ENCODE measurements at places on chromosomes 11 and 22.

DNA sequence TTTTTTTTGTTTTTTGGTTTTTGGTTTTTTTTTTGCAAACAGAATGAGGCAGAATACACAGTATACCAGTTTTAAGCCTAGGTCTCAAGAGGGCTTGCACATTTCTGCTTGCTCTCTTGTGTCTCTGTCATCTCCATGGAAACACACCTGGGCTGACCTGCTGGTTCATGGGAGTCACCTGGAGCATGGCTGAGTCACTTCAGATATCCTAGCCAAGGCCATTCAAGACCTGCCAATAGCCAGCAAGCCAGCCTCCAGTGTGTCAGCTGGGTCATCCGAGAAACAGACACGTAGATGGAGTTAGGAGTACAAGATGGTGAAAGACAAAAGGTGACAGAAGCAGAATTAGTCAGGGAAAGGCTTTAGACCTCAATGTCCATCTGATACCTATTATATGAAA is 124.2 kb upstream of the SEZ6L start:
- DNase-seq: no peak

- DNase-seq: no peak
These were observed 4.9 kb downstream of the IFT46 start for GRCh38 chr11:118560806-118561205.

GRCh38 chr11:116510166-116510565 is 262.6 kb downstream of the BUD13 start:
- DNase-seq: no peak

DNA sequence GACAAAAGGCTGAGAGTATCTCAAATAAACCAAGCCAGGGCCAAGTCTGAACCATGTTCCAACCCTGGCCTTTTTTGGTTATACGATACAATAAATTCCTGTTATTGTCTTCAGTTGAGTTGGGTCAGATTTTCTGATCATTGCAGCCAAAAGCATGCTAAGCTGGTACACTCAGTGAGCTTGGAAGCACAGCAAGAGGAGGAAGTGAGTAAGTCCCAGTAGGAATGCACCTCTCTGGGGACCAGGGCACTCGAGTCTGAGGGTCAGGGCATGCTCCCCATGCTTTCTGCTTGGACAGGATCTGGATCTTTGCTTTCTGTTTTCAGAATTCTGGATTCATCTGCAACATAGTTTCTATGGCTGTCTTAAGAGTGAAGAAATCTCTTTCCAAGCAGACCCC is 73.1 kb downstream of the TMPRSS5 start:
- no peak for DNase-seq

DNA sequence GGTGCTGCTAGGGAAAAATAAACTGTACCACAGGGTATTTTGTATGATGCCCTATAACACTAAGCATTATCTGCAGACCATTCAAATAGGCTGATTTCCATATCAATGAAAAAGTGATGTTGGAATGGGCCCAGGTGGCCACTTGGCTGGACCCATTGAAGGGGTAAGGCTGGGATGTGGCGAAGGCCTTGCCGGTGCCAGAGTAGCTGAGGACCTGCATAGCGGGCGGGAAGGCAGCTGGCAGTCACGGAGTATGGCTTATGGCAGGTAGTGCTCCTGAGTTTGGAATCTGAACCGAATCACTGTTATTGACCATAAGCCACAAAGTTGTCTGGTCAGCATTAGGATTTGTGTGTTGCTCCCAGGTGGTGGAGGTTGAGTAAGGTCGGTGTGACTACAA is 131.0 kb downstream of the MICAL2 start:
- no peak for DNase-seq

GRCh38 chr22:17786435-17787161 is 12.3 kb upstream of the BID start:
- no peak for DNase-seq

DNA sequence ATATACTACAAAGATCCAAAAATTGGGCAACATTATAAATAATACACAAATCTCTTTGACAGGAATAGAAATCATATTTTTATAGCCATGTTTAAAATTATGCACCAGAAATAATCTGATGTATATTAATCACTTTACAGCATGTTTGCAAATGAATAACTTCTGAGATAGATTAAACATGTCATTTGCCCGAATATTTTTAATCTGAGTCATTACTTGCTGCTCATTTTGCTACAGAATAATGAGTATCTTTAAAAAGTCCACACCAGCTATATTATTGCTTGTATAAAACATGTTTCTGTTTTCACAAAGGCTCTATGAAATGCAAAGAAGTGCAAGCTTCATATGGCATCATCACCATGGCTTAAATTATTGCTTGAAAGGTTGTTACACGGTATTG is 336.8 kb downstream of the GUCY1A2 start:
- no peak for DNase-seq

DNA sequence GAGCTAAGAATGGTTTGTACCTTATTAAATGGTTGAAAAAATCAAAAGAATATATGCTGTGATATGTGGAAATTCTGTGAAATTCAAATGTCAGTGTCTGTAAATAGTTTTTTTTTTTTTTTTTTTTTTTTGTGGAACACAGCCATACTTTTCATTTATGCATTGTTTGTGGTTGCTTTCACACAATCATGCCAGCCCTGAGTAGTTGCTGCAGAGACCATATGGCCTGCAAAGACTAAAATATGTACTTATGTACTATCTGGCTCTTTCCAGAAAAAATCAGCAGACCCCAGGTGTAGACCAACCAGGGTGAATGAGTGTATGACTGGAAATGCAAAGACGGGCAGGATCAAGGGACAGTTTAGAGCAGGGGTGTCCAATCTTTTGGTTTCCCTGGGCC is 98.3 kb downstream of the PTPRJ start:
- DNase-seq: no peak

- no peak for DNase-seq
These were observed 564.6 kb downstream of the BRD1 start for GRCh38 chr22:49263101-49263500.

DNA sequence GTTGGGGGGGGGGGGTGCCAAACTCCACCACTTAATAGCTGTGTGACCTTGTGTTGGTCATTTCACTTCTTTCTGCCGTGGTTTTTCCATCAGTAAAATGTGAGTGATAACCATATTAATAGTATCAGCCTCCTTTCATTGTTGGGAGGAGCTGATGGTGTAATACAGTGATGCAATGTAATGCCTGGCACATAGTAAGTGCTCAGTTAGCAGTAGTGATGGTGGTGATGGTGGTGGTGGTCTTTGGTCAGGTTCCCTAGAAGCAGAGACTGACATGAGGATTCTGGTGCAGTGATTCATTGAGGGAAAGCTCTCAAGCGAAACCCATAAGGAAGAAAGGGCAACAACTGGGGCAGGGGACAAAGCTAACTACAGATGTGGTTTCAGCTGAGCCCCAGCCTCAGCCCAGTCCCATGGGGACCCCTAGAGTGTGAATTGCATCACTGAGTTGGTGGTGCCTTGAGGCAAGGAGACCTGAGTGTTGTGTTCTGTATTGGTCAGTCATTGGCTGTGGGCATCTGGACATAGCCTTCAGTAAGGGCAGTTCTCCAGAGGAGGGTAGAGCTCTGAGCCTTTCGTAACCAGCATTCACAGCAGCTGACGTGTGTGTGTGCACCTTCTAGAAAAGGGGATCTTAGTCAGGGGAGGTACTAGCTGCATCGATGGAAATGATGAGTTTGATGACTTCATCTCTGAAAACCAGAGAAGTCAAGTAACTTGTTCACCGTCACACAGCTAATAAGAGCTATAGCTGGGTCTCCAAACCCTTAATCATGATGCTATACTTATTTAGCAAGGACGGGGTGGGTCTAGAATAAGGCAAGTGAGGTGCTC is 93.6 kb upstream of the CRYBB3 start:
- no peak for DNase-seq

DNA sequence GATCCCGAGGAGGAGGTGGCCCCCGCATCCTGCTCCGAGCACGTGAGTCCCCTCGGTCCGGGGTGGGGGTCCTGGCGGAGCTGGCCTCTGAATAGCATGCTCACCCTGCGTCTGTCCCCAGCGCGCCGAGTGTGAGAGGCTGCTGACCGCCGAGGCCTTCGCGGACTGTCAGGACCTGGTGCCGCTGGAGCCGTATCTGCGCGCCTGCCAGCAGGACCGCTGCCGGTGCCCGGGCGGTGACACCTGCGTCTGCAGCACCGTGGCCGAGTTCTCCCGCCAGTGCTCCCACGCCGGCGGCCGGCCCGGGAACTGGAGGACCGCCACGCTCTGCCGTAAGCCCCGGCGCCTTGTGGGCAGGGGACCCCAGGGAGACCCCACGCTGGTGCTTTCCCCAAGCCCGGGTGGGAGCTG is 3.5 kb downstream of the MUC2 start:
- DNase-seq: no peak

DNA sequence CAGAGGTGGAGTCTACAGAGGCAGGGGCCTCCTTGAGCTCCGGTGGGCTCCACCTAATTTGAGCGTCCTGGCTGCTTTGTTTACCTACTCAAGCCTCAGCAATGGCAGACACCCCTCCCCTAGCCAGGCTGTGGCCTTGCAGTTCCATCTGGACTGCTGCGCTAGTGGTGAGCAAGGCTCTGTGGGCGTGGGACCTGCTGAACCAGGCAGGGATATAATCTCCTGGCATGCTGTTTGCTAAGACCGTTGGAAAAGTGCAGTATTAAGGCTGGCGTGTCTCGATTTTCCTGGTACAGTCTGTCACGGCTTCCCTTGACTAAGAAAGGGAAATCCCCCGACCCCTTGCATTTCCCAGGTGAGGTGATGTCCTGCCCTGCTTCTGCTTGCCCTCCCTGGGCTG is 77.7 kb downstream of the GDPD4 start:
- no peak for DNase-seq

DNA sequence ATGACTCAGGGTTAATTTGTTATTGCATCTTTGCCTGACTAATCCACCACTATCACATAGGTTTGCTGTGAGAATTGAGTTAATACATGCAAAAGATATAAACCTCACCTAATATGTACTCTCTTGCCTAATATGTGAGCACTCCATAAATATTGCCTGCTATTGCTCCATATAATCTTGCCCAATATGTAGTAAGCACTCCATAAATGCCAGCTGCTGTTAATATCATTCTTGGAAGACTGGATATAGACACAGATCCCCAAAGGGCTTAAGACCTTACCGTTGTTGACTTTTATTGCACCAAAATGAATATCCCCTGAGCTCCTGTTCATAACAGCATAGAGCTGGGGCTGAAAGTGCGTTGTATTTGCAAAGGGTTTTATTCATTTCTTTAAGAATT is 27.0 kb upstream of the LRRC55 start:
- DNase-seq: no peak

DNA sequence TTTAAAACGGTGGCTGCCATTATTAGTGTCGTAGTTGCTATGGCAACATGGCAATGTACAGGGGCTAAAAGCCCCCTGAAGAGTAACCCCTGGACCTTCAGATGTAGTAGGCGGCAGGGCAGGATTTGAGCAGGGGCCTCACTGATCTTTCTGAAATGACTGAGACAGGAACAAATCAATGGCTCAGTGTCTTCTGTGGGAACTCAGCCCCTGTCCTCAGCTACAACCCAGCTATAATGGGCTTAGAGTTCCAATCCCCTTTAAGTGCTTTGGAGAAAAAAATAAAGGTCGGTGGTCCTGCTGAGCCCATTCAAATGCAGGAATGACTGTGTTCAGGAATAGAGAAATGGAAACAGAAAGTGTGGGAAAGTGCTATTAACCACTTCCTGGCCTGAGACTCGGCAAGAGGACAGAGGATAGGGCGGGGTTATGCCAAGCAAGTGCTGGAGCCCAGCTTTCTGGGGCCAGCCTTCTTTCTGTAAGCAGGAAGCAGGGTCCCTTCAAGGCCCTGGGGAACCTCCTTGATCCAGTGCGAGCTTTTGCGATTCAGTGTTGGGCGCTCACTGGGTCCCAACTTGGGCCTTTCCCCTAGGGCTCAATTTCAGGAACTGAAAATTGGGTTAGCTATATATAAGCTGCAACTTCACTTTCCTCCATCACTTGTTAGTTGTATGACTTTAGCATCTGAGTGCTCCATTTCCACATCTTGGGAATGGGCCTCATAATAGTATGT is 6.1 kb upstream of the CD82 start:
- DNase-seq: no peak

DNA sequence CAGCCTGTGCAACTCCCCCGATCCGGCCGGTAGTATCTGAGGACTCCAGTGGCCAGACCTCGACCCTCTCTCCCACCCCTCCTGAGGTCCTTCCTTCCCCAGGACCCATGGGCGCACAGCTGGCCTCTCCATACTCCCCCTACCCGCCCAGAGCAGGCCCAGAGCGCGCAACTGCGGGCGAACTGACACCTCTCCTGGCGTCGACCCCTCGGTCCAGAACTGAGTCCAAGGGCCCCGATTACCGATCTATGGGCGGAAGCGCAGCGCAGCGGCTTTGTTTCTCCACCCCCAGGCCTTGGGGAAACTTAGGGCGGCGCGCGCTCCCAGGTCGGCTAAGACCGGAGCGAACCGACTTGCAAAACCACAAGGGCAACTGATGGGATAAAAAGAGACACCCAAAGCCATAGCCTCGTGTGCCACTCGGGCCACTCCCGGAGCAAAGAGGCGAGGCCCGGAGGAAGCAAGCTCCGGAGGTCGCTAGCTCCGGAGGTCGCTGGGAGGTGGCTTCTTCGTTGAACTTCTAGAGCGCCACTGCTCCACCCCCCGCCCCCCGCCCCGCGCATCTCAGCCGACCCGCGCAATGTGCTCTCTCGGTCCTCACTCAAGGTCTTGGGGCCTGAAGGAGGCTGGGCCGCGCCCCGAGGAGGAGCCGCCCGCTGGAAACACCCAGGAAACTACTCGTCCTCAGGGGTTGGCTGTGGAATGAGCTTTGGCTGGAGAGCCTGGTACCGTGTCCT is 9.8 kb upstream of the ALX4 start:
- no peak for DNase-seq

GRCh38 chr11:93591247-93591898 is 48.2 kb upstream of the SMCO4 start:
- peak; percentile 52 for DNase-seq

DNA sequence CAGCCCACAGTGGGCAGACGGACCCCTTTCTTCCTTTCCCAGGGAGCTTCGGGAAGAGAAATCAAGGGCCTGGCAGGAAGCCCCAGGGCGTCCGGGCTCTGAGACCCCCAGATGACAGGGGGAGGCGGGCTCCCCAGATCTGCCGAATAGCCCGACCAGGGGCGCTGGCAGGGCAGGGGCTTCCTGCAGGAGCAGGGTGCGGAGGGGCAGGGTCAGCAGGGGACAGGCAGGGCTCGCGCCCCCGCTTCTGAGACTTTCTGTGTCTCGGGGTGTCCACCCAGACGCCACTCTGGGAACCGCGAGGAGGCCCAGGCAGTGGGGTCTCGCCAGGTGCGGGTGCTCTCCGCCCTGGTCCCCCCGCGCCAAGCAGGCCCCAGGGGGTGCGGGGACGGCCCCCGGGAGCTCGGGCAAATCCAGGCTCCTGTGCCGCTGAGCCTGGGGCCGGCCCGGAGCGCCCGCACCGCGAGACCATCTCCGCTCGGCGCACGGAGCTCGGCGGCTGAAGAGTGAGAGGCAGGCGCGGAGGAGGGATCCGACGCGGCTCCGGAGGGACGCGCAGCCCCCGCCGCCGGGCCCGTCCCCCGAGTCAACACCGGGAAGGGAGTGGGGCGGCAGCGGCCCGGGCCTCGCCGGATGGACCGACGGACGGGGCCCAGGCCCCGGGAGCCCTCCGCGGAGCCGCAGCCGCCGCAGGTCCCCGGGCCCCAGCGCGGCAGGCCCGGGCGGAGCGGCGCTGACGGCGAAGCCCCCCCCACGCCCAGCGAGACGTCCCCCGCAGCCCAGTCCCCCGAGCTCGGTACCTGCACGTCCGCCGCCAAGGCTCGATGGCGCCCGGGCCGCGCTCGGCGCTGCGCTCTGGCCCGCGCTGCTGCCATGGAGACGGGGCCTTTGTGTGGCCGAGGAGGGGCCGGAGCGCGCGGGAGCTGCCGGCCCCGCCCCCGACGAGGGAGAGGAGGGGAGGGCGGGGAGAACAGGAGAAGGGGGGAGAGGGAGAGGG is at the start of gene PLXNB2:
Gene PLXNB2, minus strand, starts transcription at position 894 of the 997 bp plus-strand sequence. CDS start 17,062 bp downstream, outside the sequence.
- peak; percentile 61 for DNase-seq

- no peak for DNase-seq
These were observed at the start of gene MRPL23 for GRCh38 chr11:1946812-1947484. TSS of gene MRPL23 (plus strand) at chr11:1947332. CDS start at chr11:1947363, 31 bp downstream.
